ENCODE measurements at places on chromosomes 3 and 15. TPM values are rescaled to one million over a fixed set of nuclear protein-coding genes. Genes with fewer than 3 reads are reported as not detected.

Gene C2CD4B
- 2.4 TPM for total RNA-seq

Gene DPPA4
- total RNA-seq: not detected

Gene DPPA2
- not detected for total RNA-seq

Gene LRRC31
- total RNA-seq: not detected

Gene SLC35G2
- total RNA-seq: 4.7 TPM

Gene GPR156
- total RNA-seq: 0.08 TPM

Gene COL6A6
- total RNA-seq: 4.9 TPM

Gene PRSS50
- total RNA-seq: not detected

Gene CLEC3B
- total RNA-seq: 150 TPM

Gene TMIE
- total RNA-seq: 0.76 TPM

DNA sequence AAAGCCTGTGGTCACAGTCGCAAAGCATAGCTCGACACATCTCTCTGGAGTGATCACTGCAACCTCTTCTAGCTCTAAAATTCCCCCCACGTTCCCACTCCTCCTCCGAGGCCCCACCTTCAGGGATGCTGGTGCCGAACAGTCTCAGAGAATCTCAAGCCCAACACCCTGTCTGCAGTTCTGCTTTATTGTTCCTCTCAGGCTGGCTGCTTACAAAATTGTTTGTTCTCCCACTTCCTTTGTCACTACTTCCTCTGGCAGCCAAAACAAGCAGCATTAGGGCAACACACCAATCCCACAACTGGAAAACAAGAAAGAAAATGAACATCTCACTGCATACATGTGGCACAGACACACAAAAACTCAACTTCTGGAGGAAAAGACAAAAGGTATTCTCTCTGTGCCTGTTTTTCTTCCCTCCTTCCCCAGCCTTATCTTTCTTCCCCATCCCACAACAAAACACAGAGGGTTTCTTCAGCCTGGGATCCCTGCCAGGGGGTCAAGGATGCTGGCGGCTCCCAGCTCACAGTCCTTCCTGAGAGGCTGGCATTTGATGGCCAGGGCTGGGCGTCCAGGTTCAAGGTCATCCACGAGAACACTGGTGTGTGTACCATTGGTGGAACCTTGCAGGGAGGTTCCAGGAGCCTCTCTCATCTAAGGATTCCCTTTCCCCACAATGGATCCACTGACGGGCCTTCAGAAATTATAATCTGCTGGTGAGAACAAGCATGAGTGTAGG is 108.4 kb downstream of the TMCO5A start:
- DNase-seq: peak; percentile 56

DNA sequence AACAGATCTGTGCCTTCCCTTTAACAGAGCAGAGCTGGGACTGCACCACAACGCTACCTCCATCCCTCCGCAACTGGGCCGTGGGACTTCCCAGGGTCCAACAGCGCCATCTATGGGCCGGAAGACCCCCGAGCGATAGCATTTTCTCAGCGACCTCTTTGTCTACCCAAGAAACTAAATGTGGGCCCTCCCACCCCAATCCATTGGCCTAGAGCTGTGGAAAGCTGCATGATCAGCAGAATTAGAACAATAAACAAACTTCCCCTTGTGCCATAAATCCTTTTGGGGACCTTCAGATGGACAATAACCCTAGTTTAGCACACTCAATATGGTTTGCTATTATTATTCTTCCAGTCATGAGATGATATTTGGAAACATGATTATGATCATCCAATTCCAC is 74.8 kb upstream of the NTRK3 start:
- peak; percentile 46 for DNase-seq

DNA sequence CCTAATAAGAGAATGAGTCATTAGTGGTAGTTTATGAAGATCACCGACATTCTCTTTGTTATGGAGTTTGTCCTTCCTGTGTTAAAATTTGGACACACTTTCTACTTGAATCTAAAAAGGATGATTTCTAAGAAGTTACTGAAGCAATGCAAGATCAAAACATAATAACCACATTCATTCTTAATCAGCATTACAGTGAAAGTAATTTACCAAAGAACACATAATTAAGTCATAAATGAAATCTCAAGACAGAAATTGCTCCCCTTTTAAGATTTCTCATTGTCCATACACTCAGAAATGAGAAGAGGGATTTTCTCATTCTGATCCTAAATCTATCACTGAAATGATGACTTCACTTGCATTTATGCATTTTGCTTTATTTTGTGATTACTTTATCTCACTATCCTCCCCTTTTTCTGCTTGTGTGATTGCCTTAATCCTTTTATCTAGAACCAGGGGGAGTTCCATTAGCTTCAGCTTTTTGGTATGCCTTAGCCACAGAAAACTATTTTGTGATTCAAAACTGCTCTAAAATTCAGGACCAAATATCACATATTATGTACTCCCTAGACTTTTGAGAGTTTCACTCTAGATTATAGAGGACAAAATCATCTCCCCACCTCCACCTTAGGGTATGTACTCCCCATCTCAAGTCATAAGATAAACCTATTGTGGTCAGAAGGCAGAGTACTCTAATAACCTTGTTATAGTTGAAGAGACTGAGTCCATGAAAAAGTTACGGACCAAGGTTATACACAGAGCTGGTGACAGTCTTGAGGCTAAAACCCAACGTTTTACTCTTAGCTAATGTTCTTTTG is 817.6 kb upstream of the CFAP20DC start:
- DNase-seq: no peak

- no peak for DNase-seq
Measured at GRCh38 chr3:63910891-63911290, 1.3 kb downstream of the SCAANT1 start.

- DNase-seq: no peak
Measured at GRCh38 chr3:172410702-172411477, 37.4 kb downstream of the GHSR start.

DNA sequence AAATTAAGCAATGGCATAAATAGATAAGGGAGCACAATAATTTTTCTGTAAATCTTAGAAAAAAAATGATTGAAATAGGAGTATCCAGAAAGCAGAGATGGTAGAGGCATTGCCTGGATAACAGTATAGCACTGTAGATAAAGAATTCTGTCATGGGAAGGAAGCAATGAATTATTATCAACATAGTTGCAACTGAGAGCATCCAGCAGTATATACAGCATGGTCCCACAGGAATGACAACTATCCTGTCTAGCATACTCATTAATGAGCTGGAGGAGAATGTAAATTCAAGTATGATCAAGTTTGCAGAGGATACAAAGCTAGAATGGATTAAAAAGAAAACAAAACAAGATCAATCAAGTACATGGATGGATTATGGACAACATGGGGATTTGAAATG is 90.8 kb downstream of the DPH6 start:
- no peak for DNase-seq

DNA sequence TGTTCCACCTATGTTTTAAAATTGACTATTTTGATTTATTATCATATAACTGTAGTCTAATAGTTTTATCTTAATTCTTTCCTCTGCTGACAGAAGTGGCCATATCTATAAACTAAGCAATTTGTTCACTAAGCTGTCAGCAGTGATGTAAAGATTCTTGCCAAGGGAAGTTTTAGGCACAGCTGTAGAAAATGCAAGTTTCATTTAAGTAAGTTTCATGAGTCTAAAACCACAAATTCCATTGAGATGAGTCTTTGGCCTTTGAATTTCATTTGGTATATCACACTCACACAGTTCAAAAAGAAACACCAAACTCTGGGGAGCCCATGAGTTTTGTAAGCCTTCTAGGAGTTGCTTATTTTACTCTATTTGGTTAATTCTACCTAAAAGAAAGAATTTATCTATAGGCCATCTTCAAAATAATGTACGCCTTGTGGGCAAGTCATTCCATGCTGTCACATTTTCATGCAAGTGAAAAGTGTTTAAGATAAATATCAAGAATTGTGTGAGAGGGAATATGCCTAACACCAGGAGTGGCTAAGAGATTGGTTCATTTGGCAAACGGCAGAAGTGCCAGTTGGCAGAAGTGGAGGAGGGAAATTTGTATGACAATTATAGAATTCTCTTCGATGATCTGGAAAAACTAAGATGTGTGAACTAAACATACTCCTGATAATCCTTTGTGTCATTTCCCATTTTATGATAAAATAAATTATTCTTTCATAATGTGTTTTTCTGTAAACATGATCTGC is 292.9 kb downstream of the ZIC4 start:
- DNase-seq: no peak

- peak; percentile 73 for DNase-seq
Measured at GRCh38 chr3:105613120-105613519, 246.4 kb downstream of the ALCAM start.

DNA sequence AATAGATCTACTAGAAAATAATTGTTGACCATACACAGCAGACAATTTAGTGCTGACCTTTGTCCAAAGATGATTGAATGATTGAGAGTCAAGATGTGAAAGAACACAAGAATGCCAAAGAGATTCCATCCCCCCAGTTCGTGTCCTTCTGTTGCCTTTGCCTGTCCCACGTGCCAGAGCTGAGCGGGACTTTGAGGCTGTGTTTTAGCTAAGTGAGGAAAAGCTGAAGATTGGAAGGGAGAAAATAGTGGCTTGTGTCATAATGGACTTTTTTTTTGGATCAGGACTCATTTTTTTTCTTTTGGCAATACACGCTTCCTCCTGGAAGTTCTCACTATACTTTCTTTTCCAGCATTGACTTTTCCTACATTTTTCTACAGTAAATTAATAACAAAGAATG is 206.6 kb upstream of the MDFIC2 start:
- peak; percentile 44 for DNase-seq

DNA sequence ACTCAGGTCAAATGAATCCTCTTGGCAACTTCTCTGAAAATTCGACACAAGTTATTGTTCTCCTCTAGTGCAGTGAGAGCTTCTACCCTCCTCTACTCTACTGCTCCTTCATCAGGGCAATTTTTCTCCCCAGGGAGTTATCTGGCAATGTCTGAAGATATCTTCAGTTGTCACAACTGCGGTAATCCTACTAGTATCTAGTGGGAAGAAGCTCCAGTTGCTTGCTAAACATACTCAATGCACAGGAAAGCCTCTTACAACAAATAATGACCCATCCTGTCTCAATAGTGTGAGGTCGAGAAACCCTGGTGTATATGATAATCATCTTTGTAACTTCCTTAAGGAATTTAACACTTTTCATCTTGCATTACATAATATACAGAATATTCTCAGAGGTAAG is 1147.6 kb downstream of the IGSF11 start:
- no peak for DNase-seq

DNA sequence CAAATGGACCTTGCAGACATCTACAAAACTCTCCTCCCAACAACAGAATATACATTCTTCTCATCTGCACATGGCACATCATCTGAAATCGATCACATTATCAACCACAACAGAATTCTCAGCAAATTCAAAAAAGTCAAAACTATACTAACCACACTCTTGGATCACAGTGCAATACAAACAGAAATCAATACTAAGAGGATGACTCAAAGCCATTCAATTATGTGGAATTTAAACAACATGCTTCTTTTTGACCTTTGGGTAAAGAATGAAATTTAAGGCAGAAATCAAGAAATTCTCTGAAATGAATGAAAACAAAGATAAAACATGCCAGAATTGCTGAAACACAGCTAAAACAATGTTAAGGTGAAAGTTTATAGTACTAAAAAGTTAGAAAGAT is 358.1 kb downstream of the NSUN3 start:
- no peak for DNase-seq

- DNase-seq: peak; percentile 58
Measured at GRCh38 chr15:70488002-70488605, 275.3 kb downstream of the UACA start.

DNA sequence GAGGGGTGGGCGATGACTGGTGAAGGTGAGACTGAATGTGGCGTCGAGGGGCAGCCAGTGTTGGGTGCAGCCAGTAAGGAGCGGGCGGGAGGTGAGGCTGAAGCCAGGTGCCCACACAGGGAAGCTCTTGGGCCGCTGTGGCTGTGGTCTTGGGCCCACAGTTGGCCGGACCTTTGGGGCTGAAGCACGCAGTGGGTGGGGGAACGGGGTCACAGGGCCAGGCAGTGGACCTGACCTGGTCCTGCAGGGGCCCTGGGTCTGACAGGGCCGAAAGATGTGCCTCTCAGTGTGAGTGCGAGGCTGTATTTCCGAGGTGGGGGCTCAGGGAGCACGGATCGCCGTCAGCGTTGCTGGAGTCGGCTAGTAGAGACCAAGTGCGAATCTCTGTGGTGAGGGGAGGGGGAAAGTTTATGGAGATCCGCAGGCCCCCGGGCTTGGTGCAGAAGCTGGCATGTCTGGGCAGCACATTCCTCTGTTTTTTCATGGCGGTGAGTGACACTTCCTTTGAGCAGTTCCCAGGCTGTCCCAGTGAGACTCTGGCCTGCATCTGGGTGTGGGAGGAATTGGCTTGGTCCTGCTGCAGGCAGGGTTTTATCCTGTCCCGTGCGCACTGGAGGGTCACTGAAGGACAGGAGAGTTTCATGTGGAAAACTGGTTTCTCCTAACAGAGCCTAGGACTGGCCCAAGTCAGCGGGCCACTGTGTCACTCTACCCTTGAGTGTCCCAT is 100.8 kb downstream of the TMEM266 start:
- DNase-seq: no peak

GRCh38 chr3:151999936-152000335 is 126.5 kb downstream of the SUCNR1 start:
- no peak for DNase-seq

DNA sequence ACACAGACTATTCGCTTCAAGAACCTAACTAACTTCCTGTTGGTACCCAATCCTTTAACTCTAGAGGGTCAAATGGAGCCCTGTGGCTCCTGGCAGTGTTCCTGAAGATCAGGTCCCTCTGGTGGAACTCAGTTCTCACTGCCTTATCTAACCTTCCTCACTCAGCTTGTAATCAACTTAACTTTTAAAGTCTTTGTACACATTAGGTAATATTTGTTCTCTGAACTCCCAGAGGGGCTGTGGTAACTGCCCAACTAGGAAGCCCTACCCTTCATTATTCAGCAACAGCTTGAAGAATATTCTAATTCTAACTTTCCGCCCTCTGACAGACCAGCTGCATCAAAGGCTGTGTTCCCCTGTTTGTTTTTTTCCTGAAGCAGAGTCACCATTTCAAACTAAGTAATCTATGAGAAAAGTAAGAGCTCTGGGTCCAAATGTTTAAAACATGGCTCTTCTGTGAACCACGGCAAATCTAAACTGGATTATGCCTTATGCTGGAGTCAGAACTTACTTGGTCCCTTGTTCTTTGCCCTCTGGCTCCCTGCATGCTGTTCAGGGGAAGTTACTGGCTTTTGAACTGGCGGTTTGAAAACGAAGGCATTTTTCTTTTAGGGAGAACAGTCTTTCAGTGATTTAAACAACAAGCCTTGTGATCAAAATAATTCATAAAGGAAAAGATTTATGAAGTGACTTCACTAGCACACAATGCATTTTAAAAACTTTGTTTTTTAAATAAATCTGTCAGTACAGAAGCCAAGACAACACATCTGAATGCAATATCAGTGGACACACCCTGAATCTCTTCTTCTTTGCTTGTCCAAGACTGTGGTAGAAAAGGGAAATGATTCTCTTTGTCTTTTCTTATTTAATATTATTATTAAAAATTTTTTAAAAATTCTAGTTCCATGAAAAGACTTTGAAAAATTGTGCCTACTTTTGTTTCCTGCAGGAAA is 365.6 kb downstream of the TIGIT start:
- DNase-seq: peak; percentile 29

- DNase-seq: no peak
Measured at GRCh38 chr3:45163481-45163880, 17.3 kb upstream of the CDCP1 start.

GRCh38 chr3:120824613-120825012 is 82.1 kb downstream of the GTF2E1 start:
- DNase-seq: no peak

GRCh38 chr3:67998281-67998680 is 343.9 kb upstream of the SUCLG2 start:
- DNase-seq: no peak

All from right cardiac atrium (tissue), 5 donors.